ENCODE measurements at places on chromosomes 5 and 9. TPM values are rescaled to one million over a fixed set of nuclear protein-coding genes. Genes with fewer than 3 reads are reported as not detected.

Gene FAM153A
- total RNA-seq: 1.4 TPM

Gene OBP2B
- not detected for total RNA-seq

Gene PIP5K1B
- not detected for total RNA-seq

Gene SNX30
- total RNA-seq: 7.7 TPM

Gene ADAMTS2
- 0.43 TPM for total RNA-seq

Gene SLC6A19
- not detected for total RNA-seq

Gene SQSTM1
- 881 TPM for total RNA-seq

DNA sequence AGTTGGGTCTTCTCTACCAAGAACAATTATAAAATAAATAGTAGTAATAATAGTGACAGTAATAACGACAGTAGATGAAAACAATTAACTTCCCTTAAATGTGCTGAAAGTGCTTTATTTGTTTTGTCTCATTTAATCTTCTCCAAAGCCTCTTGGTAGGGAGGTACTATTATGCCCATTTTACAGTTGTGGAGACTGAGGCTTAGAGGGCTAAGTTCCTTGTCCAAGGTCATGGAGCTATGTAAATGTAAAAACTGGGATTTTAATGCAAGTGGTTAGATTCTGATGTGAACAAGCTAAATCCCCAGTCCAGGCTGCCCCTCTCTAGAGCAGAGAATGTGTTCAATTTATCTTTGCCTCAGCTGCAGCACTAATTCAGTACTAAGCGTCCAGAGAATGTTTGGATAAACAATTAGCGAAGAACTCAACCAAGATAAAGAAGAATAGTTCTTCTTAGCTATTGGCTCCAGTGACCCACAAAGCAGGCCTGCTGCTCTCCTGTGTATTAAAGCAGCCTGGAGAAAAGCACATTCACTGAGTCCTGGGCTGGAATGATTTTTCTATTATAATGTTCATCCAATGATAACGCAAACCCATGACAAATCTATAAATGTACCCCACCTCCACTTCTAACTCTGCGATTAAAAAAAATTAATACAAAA is 68.8 kb downstream of the NPR3 start:
- no peak for DNase-seq

- DNase-seq: peak; percentile 26
Observed at GRCh38 chr5:142860270-142860669, 90.1 kb downstream of the ARHGAP26 start.

DNA sequence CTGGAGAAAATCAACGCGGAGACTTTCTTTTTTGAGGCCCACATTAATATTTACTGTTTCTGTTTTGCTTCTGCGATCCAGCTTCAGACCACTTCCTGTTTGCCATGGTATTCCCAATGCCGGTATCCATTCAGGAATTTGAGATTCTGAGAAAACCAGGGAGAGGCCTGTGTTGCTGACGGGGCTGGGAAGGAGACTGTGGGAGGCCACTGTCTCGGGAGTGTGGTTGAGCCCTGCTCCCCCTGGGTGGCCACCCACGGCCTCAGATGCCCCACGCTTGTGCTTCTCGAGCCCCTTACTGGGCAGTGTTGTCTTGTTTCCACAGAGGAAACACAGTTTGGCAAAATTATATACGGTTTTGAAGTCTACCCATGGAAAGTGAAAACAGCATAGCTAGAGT is 403.6 kb upstream of the IRX2 start:
- DNase-seq: no peak

- DNase-seq: no peak
Observed at GRCh38 chr5:155954701-155955445, 372.1 kb upstream of the SGCD start.

GRCh38 chr5:66870708-66871107 is 274.5 kb downstream of the MAST4 start:
- DNase-seq: no peak

GRCh38 chr9:96418920-96419690 is 935 bp upstream of the ZNF367 start:
- DNase-seq: peak; percentile 85

DNA sequence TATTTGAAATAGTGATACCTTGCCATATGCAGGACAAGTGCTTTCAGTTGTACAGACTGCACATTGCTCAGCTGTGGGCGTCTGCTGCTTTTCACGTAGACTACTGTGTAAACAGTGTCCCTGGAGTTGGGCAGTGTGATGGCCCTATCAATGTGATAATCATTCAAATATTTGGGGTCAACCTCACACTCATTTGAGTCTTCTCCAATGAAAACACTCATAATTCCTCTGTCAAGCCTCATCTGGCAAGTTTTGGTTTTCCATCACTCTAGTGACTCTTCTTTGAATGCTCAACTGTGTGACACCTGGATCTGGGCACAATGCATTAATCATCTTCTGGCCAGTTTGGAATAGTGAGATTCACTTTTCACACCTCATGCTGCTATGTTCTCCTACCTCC is 64.4 kb downstream of the UGCG start:
- DNase-seq: peak; percentile 57

DNA sequence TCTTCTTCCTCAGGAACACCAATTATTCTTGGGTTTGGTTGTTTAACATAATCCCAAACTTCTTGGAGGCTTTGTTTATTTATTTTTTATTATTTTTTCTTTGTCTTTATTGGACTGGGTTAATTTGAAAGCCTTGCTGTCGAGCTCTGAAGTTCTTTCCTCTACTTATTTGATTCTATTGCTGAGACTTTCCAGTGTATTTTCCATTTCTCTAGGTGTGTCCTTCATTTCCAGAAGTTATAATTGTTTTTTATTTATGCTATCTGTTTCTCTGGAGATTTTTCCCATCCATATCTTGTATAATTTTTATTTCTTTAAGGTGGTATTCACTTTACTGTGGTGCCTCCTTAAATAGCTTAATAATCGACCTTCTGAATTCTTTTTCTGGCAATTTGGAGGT is 8.8 kb upstream of the RIOK2 start:
- DNase-seq: no peak

GRCh38 chr9:138046641-138047301 is 169.2 kb downstream of the CACNA1B start:
- no peak for DNase-seq

Measured in HT1080 (cell line).